ENCODE measurements at places on chromosomes 13 and 19.
A peak's percentile ranks its signal among the peaks of the same experiment; 100 is the strongest.

GRCh38 chr13:75657111-75657510, 21.0 kb downstream of the LMO7 start:
- DNase-seq: no peak

GRCh38 chr13:101955764-101956163, 446.1 kb downstream of the FGF14 start:
- DNase-seq: no peak

- no peak for DNase-seq
Observed at GRCh38 chr13:98274921-98275487, 97.9 kb upstream of the RNF113B start.

GRCh38 chr13:43405457-43405856, 381.3 kb downstream of the ENOX1 start:
- peak; percentile 77 for DNase-seq

GRCh38 chr13:40911341-40911740, 107.8 kb downstream of the ELF1 start:
- DNase-seq: no peak

DNA sequence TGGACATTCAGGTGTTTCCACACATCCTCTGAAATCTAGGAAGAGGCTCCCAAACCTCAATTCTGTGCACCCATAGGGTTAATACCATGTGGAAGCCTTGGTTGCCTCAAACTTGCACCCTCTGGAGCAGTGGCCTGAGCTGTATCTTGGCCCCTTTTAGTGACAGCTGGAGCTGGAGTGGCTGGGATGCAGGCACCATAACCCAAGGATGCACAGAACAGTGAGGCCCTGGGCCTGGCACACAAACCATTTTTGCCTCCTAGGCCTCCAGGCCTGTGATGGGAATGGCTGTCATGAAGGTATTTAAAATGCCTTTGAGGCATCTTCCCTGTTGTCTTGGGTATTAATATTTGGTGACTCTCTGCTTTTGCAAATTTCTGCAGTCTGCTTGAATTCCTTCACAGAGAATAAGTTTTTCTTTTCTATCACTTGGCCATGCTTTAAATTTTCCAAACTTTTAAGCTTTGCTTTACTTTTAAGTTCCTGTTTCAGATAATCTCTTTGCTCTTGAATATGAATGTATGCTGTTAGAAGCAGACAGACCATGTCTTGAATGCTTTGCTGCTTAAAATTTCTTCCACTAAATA, 1594.5 kb upstream of the PCDH20 start:
- DNase-seq: no peak

GRCh38 chr13:26589754-26590153, 32.3 kb downstream of the WASF3 start:
- DNase-seq: no peak

GRCh38 chr13:99657848-99658260, 156.6 kb downstream of the TM9SF2 start:
- peak; percentile 45 for DNase-seq

DNA sequence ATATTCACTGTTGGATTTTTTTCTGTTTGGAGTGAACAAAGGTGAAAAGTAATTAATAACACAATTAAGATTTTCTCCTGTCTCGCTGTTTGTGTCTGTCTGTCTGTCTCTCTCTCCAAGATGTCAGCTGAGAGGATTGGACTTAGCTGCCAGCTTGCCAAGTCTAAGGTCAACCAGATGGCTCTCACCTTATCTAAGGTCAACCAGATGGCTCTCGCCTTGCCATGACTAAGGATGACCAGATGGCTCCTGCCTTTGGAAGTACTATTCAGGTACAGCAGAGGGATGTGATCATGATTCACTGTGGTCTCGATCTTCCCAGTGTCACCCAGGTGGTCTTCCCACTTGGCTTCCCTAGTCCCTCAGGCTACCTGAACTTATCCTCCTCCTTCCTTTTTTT, 1436.4 kb downstream of the UQCRFS1 start:
- no peak for DNase-seq

DNA sequence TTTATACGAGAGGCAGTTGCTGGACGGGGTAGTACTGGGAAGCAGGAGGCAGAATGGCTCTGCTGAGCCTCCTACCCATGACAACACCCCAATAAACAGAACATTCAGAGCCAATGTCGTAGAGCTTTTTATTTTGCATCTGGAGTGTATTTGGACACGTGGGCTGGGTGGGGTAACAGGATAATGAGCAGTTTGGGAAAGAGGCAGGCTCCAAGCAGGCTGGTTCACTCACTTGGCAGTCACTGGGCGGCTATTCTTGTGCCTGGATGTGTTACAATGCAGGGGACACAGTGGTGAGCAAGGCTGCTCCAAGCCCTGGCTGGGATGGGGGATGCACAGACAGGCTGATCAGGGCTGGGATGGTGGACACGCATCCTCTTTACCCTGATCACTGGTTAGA, 9.5 kb downstream of the ACTMAP start:
- DNase-seq: no peak

DNA sequence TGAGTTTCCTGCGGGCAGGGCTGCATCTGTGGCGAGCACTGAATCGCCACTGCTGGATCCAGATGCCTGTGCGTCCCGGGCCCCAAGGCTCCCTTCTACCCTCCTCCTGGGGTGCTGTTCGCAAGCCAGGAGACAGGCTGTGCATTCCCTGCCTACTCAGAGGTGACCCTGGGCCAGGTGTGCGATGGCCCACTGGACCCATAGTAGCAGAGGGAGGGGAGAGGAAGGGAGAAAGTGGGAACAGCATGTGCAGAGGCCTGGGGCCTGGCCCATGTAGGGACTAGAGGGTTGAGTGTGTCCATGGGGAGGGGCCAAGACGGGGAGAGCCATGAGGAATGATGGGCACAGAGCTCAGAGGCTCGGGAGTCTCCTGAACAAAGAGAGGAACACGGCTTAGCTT, 27.3 kb downstream of the CARM1 start:
- no peak for DNase-seq

DNA sequence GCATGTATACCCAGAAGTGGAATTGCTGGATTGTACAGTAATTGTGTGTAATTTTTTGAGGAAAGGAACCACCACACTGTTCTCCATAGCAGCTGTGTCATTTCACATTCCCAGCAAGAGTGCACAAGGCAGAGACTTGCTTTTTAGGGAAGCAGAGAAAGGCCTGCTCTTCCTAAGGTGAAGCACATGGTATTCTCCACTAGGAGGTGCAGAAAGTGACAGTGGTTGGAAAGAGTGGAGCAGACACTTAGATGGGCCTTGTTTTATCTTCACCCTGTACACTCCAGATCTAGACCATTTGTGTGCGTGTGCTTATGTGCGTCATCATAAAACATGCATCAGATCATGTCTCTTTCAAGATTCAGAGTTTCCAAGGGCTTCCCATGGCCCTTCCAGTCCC, 35.0 kb downstream of the FAM124A start:
- DNase-seq: no peak

DNA sequence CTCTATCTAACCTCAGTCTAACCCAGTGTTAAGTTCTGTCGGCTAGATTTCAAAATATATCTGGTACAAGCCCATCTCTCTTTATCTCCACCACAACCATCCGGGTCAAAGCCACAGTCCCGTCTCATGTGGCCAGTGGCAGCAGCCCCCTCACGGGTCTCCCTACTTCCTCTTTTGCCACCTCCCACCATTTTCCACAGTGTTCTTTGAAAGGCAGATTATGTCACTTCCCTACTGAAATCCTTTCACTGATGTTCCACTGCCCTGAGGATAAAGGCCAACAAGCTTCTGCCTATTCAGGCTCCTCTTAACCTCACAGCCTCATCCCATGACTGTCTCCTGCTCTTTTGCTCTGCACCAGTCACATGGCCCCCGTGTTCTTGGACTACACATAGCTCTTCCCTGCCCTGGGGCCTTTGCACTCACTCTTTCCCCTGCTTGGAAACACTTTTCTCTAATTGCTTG, 117.2 kb downstream of the UBL3 start:
- DNase-seq: no peak

DNA sequence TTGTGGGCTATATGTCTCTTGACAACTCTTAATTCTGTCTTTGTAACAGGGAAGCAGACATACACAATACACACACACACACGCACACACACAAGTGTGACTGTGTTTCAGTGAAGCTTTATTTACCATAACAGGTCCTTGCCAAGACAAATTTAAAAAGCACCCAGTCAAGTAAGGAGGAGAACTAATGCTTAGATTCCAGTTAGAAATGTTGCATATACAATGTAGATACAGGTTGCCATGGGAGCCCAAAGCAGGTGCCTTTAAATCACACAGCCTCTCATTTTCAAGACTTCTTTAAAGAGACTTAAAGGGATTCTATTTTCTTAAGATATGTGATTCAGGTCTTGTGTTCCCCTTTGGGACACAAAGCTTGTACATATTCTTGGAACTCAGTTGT, 1551.9 kb downstream of the EFNB2 start:
- DNase-seq: no peak

- DNase-seq: no peak
Observed at GRCh38 chr13:20400774-20401173, 124.9 kb downstream of the CRYL1 start.

GRCh38 chr19:55443824-55444480, 852 bp upstream of the SHISA7 start:
- DNase-seq: no peak

DNA sequence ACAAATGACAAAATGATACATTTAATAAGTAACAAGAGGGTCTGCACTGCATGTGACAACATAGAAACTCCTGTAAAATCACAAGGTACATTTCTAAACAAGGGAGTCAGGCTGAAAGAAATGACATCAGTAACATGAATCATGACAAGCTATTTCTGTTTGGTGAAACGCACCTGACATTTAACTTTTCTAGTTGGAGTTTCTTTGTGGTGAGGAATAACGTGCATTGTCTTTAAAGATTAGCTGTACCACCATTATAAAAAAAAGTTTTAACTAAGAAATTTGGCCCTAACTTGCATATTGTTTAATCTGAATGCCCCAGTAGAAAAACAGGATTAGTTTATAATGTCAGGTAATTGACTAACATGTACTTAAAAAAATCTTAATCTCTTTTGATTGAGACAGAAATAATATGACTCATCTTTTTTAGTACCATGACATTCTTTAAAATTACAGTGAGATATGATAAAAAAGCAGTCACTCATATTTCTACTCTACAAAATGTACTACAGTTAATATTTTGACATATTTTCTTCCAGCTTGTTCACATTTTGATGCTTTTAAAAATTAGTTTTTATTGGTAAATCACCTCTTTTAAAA, 418.2 kb downstream of the KLF12 start:
- DNase-seq: no peak

- DNase-seq: no peak
Observed at GRCh38 chr19:10294368-10294697, 4.6 kb downstream of the ICAM5 start.

DNA sequence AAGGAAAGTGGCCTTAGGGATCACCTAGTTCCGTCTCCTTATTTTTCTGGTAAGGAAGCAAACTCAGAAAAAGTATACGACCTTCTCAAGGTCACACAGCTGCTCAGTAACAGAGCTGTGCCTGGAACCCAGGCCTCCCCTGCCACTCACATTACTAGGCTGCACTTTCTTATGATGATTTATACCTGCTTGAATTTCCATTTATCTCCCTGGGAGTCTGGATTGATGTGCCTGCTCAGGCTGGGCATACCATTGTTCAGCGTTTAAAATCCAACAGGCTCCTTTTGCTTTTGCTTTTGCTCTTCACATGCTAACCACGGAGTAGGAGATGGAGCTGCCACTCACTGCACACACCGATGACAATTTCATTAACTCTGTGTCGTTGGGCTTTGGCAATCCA, 241.0 kb downstream of the OLFM4 start:
- no peak for DNase-seq

DNA sequence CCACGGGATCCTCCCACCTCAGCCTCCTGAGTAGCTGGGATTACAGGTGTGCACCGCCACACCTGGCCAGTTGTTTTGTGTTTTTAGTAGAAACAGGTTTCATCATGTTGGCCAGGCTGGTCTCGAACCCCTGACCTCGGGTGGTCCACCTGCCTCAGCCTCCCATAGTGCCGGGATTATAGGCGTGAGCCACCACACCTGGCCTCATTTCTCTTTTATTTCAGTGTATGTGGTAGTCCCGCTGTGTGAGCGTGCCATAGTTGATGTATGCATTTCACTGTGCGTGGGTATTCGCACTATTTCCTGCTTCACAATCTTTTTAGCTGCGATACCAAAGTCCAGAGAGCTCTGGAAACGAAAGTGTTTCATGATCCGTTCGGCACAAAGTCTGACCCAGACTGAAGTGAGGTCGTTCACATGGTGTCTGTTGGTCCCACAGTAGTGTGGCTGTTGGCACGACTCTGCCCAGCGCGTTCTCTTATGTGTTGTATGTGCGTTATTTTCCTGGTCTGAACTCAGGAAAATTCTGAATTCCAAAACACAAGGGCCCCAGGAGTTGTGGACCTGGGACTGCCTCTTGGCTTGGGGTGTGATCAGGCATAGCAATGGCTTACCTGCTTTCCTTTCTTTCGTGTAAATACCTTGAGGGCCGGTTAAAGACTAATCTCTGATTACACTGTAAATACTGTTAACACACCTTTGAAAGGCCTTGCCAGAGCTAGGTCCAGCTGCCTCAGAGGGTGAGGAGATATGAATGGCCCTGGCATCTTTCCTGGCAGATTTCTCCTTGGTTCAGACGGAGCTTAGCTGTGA, 8.6 kb downstream of the EPN1 start:
- no peak for DNase-seq

DNA sequence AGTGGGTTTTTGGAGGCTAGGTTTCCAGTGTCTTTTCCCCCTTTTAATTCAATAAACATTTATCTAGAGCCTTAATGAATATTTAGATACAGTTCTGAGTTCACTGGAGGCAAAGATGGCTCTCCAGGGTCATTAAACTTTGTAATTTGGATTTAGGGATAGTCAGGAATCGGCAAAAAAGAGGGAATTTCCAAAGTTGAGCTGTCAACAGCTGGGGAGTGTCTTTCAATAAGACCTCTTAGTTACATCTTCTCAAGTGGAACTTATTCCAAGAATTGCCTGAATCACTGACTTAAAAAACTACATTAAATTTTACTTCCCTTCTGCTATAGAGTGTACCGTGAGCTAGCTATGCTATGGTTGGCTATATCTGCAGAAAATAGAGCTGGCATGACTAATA, 2.0 kb downstream of the LRCH1 start:
- DNase-seq: no peak

- DNase-seq: no peak
Observed at GRCh38 chr19:42465827-42466280, 23.1 kb upstream of the CXCL17 start.

DNA sequence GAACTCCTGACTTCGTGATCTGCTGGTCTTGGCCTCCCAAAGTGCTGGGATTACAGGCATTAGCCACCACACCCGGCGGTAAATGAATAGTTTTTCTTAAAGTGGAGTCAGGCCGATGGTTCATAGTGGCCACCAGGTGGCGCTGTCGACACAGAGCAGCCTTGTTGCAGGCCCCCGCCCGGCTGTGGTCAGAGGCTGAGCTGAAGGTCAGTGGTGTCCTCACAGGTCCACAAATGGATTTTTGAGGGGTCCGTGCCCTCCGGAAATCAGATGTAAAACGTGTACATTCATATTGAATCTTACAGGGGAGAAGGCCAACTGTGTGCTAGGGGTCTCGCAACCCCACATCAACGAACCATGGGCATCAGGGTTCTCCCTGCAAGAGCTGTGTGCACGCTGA, 13.4 kb upstream of the WDR18 start:
- DNase-seq: no peak

DNA sequence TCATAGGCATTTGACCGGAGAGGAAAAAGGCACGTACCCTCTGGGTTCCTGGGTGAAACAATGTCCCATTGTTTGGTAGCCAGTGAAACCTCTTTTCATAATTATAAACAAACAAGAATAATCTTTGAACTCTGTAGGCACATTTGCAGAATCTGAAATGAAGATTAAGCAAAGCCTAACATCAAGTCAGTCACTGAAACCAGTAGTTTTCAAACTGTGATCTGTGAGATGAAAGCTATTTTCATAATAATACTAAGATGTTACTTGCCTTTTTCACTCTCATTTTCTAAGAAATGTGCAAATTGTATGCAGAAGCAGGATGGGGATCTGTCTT, 105.4 kb downstream of the WDFY2 start:
- DNase-seq: no peak

Measured in NCI-H524 (cell line).